ENCODE measurements at places on chromosomes 1 and 21.

- no peak for DNase-seq
These were observed 19.0 kb upstream of the DNASE2B start for GRCh38 chr1:84379138-84379916.

DNA sequence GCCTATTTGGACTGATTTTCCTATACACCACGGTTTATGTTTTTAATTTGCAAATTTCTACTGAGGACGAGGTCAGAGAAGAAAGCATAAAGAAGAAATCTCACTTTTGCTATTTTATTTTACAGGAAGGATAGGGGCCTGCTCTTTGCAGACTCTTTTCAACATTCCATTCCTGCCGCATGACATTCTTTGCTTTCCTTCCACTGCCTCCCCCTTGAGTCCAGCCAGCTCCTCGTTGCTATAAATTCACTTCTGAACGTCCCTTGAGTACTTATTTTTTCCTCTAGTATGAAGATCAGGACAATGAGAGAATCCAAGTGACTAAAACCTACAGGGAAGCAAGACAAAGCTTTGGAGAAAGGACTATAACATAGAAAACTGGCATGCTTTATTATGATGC, 53.4 kb upstream of the PTGFR start:
- DNase-seq = no peak

DNA sequence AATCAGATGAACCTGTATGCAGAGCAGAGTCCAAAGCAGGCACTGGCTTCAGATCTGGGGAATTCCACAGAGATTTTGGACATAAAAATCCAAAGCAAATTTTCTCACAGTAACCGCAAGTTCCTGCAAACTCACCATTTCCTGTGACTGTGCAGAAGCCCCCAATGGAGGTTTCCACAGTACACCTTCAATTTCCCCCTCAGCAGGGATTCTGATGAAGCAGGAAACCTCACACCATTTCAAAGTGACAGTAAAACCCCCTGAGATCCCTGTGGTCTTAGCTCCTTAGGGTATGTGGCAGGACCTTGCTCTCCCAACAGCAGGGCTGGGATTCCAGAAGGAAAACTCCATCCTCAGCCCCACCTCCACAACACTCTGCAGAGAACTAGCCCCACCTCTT, 6.0 kb upstream of the TGFBR3 start:
- no peak for DNase-seq

- DNase-seq = no peak
These were observed 402.4 kb downstream of the USH2A start for GRCh38 chr1:216020743-216021345.

- DNase-seq = no peak
These were observed 352.0 kb downstream of the HHIPL2 start for GRCh38 chr1:222195857-222196256.

DNA sequence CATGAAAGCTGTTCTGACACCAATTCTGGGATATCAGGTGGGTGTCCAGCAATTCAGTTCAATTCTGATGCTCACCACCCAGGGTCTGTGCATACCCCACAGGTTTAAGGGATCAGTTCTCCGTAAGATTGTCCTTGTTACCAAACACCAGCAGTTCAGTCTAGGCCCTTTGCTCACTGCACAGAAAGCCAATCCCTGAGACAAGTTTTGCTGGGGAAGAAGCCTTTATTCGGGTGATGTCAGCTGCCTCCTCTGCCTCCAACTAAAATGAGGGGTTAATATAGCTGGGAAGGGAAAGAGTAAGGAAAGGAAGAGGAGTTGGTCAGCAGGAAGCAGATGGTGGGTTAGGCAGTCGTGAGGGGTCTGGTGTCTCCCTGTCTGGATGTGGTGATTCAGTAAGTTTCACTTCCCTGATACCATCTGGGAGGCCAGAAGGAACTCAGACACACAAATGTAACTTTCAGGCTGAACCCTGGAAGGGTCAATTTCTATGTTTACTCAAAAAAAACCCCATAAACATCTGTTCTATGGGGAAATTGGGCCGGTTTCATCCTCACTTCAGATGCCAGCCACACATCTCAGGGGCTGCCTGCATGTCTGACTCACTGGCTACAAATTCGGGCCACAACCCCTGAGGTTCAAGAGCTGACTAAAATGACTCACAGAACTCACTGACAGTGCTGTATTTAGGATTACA, 83.3 kb upstream of the PGBD5 start:
- DNase-seq = peak; percentile 37

GRCh38 chr1:106502659-106503058, 553.8 kb upstream of the PRMT6 start:
- no peak for DNase-seq
